Osteocyte (in vitro differentiated cells): ENCODE measurements at places on chromosomes 5 and 9. TPM values are rescaled to one million over a fixed set of nuclear protein-coding genes. Genes with fewer than 3 reads are reported as not detected.

DNA sequence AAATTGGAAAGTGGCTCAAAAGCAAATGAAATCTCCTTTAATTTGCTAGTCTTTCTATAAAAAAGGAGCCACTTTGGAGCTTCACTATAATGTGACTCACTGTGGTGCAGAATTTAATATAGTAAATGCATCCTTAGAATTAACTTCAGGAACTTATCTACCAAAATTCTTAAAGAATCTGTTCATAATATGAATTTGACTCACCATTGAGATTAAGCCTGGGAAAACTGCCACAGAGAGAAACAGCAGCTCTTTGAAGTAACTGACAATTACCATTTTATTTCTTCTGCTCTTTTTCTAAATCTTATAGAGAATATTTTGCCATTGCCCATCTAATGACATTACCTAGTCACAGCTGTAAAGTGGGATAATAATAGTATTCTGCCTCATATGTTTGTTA, 211.9 kb upstream of the CDH6 start:
- no peaks in the 10 kb centered on the region for H3K36me3 ChIP-seq
- no peak overlapping the region for H3K4me3 ChIP-seq
- peaks cover 2% of the 10 kb centered on the region for H3K4me1 ChIP-seq
- no peaks in the 10 kb centered on the region for H3K27me3 ChIP-seq
- no peak overlapping the region for H3K27ac ChIP-seq
- no peak for DNase-seq

DNA sequence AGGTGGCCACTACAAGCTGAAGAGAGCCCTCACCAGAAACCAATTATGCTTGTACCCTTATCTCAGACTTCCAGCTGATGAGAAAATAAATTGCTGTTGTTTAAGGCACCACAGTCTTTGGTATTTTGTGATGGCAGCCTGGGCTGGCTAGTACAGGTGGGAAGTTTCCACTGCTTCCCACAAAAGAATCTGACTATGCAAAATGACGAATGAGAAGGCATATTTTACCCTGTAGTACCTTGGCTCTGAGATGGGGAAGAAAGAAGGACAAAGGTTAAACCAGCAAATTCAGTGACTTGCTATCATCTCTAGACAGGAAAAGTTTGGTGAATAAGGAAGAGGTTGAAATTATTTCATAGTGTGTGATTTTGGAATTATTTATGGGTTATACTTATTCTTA, 112.8 kb upstream of the ELL2 start:
- H3K27me3 ChIP-seq = no peaks in the 10 kb centered on the region
- DNase-seq = no peak
- H3K36me3 ChIP-seq = no peaks in the 10 kb centered on the region

GRCh38 chr5:174047472-174048099, 2.1 kb downstream of the NSG2 start:
- H3K36me3 ChIP-seq = no peaks in the 10 kb centered on the region
- no peak overlapping the region for H3K27ac ChIP-seq
- peaks cover 14% of the 10 kb centered on the region for H3K27me3 ChIP-seq
- H3K4me3 ChIP-seq = no peak overlapping the region
- DNase-seq = no peak

DNA sequence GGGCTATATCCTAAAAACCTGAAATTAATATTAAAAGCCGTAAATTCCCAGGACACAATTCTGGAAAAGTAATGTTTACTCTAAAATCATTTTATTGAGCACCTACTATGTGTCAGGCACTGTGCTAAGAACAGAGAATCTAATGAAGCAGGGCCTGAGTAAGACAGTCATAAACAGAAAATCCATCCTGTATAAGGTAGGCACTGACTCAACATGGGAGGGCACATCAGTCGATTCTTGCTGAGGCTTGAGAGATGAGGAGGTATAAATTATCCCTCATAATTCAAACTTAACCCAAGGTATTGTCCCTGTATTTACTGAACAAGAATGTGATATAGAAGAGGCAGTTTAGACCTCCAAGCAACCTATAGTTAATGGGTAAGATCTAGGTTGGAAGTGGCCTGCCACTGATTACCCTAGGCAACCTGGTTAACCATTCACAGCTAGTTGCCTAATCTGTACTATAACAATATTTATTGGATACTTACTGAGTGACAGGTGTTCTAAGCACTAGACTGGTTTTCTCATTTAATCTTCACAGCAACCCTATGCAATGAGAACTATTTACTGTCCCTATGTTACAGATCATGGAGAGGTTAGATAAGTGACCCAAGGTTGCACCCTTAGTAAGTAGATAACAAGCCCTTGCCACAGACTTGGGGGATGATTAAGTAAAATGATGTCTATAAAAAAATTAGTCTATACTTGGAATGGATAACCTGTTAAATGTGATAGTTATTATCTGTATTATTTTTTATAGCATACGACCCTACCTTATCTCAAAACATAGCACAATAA, 317.7 kb downstream of the PDE4D start:
- H3K4me1 ChIP-seq = peaks cover 3% of the 10 kb centered on the region
- H3K27me3 ChIP-seq = no peaks in the 10 kb centered on the region
- DNase-seq = no peak
- no peaks in the 10 kb centered on the region for H3K36me3 ChIP-seq
- H3K27ac ChIP-seq = no peak overlapping the region

GRCh38 chr9:70042461-70043215, 1.0 kb upstream of the MAMDC2 start:
- H3K36me3 ChIP-seq = no peaks in the 10 kb centered on the region
- peaks cover 45% of the 10 kb centered on the region for H3K4me1 ChIP-seq
- H3K4me3 ChIP-seq = no peak overlapping the region
- H3K27me3 ChIP-seq = no peaks in the 10 kb centered on the region

DNA sequence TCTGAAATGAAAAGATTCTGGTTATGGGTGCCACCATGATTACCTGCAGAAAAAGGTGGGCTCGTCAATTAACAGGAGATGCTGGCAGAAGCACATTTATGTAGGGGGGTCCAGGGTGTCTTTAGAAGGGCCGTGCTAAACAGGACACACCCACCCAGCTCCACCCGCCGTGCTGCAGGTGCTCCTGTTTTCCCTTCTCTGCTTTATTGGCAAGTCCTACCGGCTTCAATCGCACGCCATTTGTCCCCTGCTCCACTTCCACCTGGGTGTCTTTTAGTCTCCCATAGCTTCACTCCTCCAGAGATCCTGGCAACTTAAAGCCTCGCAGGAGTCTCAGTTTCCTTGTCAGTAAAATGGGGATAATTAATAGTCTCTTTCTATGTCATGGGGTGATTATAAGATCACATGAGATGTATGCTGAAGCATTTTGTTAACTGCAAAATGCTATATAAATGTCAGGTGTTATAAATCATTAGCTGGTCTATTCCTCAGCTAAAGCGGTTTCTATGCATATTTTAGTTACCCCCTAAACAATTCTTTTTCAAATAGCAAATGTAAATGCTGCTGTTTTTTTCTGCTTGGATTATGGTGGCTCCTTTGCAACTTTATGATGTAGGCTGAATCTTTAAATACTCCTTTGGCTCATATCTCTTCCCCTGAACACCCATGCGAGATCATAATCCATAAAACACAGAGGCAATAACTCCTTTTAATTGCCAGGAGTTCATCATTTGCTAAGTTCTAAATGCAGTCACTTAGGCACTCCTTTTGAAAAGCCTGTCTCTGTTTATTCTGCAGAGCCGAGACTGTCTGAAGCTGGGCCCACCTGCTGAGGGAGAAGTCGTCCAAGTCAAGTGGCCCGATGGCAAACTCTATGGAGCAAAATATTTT, 406.9 kb downstream of the KDM4C start:
- peaks cover 5% of the 10 kb centered on the region for H3K4me1 ChIP-seq
- H3K4me3 ChIP-seq = no peak overlapping the region
- DNase-seq = no peak

DNA sequence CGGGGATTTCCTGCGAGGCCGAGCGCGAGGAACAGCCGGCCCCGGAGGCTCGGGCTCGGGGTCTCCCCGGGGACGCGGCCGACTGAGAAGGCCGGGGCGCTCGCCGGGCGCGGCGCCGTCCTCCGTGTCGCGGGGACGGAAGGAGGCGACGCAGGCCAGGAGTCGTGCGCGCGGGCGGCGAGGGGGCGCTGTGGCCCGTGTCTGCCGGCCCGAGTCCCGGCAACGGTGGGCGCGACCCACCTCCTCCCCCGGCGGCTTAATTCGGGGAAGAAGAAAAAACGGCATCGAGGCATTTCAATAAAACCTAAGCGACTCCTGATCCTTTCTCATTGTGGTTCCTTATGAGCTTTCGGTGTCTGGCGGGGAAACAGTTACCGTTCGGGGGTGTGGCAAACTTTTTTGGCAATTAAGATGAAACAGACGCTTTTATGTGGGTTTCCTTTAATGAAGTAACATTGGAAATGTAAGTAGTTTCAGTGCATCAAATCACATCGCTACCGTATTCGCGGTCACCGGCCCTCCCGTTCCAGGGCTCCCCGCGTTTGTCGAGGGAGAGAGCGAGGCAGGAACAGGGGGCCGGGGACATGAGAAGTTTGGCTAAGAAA, 3.7 kb upstream of the IRX2 start:
- no peaks in the 10 kb centered on the region for H3K27me3 ChIP-seq
- peaks cover 3% of the 10 kb centered on the region for H3K36me3 ChIP-seq
- peak overlapping the region; percentile 38 for H3K4me3 ChIP-seq
- peaks cover 49% of the 10 kb centered on the region for H3K4me1 ChIP-seq

DNA sequence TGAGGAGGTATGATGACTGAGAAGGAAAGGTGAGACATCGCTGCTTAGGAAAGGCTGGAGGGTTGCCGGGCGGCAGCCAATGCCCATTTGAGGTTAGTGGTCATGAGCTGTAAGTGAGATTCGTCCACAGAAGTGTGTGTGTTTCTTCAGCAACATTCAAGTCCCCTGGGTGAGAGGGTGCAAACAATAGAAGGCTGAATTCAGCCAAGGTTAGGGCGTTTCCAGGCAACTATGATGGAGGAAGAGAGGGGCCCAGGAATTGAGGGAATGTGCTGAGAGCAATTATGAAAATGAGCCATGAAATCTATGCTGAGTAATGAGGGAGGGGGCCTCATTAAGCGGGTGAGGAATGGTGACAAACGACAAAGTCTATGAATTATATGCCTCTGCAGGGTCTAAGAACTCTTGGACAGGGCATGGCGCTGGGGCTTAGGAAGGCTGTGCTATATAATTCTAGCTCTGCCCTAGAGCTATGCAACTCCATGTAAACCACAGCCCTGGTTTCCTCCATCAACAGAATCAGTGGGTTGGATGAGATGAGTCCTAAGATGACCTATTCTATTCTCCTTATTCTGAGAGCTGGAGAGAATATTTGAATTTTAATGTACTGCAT, 96.0 kb downstream of the SLIT3 start:
- H3K36me3 ChIP-seq = peaks cover 5% of the 10 kb centered on the region
- peaks cover 5% of the 10 kb centered on the region for H3K4me1 ChIP-seq
- no peak for DNase-seq

GRCh38 chr5:134392301-134392700, 19.4 kb downstream of the CDKN2AIPNL start:
- no peak for DNase-seq
- no peak overlapping the region for H3K27ac ChIP-seq
- no peak overlapping the region for H3K4me3 ChIP-seq
- H3K36me3 ChIP-seq = peaks cover 53% of the 10 kb centered on the region
- H3K27me3 ChIP-seq = no peaks in the 10 kb centered on the region
- H3K4me1 ChIP-seq = peaks cover 4% of the 10 kb centered on the region

SH3TC2 gene
- 0.83 and 1.1 TPM in 2 replicates for total RNA-seq

TNFSF15 gene
- total RNA-seq = 0.56 and 0.73 TPM in 2 replicates

CNTRL gene
- total RNA-seq = 7.5 and 10.4 TPM in 2 replicates

FPGS gene
- total RNA-seq = 58.7 and 65.1 TPM in 2 replicates

PAM gene
- 267 and 289 TPM in 2 replicates for total RNA-seq

C9 gene
- not detected in 2 replicates for total RNA-seq

ERCC6L2 gene
- 48.9 and 50.5 TPM in 2 replicates for total RNA-seq
